Upper lobe of right lung (tissue), 1 donor: ENCODE measurements at places on chromosomes 4 and X.

DNA sequence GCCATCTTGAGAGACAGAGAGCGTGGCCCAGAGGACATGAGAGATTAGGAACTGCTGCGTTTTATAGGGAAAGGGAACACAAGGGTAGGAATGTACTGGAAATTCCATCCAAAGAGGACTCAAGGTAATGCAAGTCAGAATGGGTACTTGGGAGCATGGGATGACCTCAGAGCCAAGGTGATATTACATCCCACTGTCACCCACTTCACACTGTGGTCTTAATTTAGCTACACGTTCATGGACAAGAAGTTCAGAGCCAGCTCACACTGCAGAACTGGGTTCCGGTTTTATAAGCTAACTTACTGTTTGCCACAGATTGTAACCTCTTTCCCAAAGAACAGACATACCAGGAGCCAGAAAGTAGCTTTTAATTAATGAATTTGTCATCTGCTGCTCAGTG lies 244.7 kb downstream of the CBR4 start:
- no peak overlapping the region for H3K4me3 ChIP-seq
- H3K27me3 ChIP-seq, result no peaks in the 10 kb centered on the region
- DNase-seq, result no peak

GRCh38 chr4:40307627-40308497 lies 27.3 kb upstream of the CHRNA9 start:
- peaks cover 18% of the 10 kb centered on the region for H3K4me1 ChIP-seq
- DNase-seq, result no peak
- H3K4me3 ChIP-seq, result no peak overlapping the region
- H3K36me3 ChIP-seq, result no peaks in the 10 kb centered on the region
- peak overlapping the region; percentile 27 for H3K27ac ChIP-seq
- H3K27me3 ChIP-seq, result no peaks in the 10 kb centered on the region

- no peaks in the 10 kb centered on the region for H3K36me3 ChIP-seq
- DNase-seq, result no peak
- no peak overlapping the region for H3K27ac ChIP-seq
- no peaks in the 10 kb centered on the region for H3K4me1 ChIP-seq
- no peaks in the 10 kb centered on the region for H3K27me3 ChIP-seq
Measured at GRCh38 chr4:189420572-189420971, 520.1 kb upstream of the FRG1 start.

DNA sequence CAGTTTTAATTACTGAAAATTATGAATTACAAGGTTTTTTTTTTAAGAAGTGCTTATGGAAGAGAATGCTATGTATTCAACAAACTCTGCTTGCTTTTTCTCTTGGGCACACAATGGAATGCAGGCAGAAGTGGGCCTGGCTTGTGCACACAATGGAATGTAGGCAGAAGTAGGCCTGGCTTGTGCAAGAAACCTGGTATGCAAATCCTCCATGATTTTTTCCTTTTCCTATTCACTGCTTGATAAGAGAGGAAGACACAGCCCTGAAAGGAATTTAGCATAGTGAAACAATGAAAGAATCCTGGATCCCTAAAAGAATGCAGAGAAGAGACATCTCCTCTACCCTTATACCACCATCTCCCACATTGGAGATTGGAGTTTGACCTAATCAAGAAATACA lies 138.4 kb downstream of the COL25A1 start:
- H3K4me1 ChIP-seq, result no peaks in the 10 kb centered on the region
- no peaks in the 10 kb centered on the region for H3K36me3 ChIP-seq
- H3K4me3 ChIP-seq, result no peak overlapping the region
- H3K27me3 ChIP-seq, result no peaks in the 10 kb centered on the region
- no peak for DNase-seq

- no peak overlapping the region for H3K27ac ChIP-seq
- H3K36me3 ChIP-seq, result no peaks in the 10 kb centered on the region
- H3K27me3 ChIP-seq, result no peaks in the 10 kb centered on the region
- H3K4me1 ChIP-seq, result no peaks in the 10 kb centered on the region
Measured at GRCh38 chr4:122052677-122053076, 99.5 kb upstream of the BLTP1 start.

DNA sequence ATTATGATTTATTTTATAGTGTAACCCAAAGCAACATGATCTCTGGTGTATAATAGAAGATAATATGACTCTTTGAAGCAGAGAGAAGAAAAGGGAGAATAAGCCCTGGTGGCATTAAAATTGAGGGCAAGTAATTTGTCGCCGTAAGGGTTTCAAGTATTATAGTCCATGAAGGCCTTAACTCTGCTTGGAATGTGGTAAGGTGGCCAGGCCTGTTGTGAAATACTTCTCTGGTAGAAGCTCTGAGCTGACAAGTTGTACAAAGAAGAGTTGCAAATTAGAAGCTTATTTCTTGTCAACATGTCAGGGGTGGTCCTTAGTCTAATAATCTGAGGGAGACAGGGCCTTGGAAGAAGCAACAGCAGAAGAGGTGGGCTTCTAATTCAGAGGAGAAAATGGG lies 151.7 kb upstream of the HHIP start:
- H3K27me3 ChIP-seq, result no peaks in the 10 kb centered on the region
- no peaks in the 10 kb centered on the region for H3K36me3 ChIP-seq
- no peak overlapping the region for H3K27ac ChIP-seq
- no peak for DNase-seq

GRCh38 chr4:40121515-40121914 lies 64.9 kb downstream of the N4BP2 start:
- H3K36me3 ChIP-seq, result no peaks in the 10 kb centered on the region
- no peak for DNase-seq
- no peak overlapping the region for H3K4me3 ChIP-seq
- no peaks in the 10 kb centered on the region for H3K27me3 ChIP-seq
- peaks cover 7% of the 10 kb centered on the region for H3K4me1 ChIP-seq
